Occipital lobe (tissue), 3 donors: ENCODE measurements at places on chromosomes 4 and X. TPM values are rescaled to one million over a fixed set of nuclear protein-coding genes. Genes with fewer than 3 reads are reported as not detected.

Gene GPR119
- not detected for total RNA-seq

Gene ATP11C
- total RNA-seq, result 66.0 TPM

Gene ADH1C
- not detected for total RNA-seq

Gene SLBP
- total RNA-seq, result 48.8 TPM

Gene GAGE13
- not detected for total RNA-seq

Gene XPNPEP2
- total RNA-seq, result 0.31 TPM

Gene TRPC5OS
- under 0.01 TPM for total RNA-seq

Gene PDE5A
- 17.9 TPM for total RNA-seq

Gene VCX3A
- not detected for total RNA-seq

Gene IBSP
- not detected for total RNA-seq

Gene S100P
- 1.6 TPM for total RNA-seq

Gene SPIN2A
- total RNA-seq, result 3.3 TPM

Gene LDB2
- 146 TPM for total RNA-seq

Gene COX7B2
- total RNA-seq, result not detected

Gene CNKSR2
- 200 TPM for total RNA-seq

Gene CLCN4
- total RNA-seq, result 68.6 TPM

Gene ABCE1
- total RNA-seq, result 137 TPM

Gene LNX1
- 52.9 TPM for total RNA-seq

Gene ARAP2
- total RNA-seq, result 91.2 TPM

Gene TMPRSS11F
- not detected for total RNA-seq

Gene RHOXF2B
- not detected for total RNA-seq

Gene XAGE2
- not detected for total RNA-seq

Gene PFKFB1
- not detected for total RNA-seq

Gene NPY2R
- total RNA-seq, result 1.2 TPM

Gene HTN1
- not detected for total RNA-seq

Gene ANXA10
- total RNA-seq, result not detected

Gene PPBP
- 5.9 TPM for total RNA-seq
